CD4-positive, alpha-beta T cell treated with Interferon gamma for 1 hour (primary cell): ENCODE measurements at places on chromosomes 4 and X.

GRCh38 chr4:73432169-73433000, 3.6 kb upstream of the AFP start:
- DNase-seq: no peak

DNA sequence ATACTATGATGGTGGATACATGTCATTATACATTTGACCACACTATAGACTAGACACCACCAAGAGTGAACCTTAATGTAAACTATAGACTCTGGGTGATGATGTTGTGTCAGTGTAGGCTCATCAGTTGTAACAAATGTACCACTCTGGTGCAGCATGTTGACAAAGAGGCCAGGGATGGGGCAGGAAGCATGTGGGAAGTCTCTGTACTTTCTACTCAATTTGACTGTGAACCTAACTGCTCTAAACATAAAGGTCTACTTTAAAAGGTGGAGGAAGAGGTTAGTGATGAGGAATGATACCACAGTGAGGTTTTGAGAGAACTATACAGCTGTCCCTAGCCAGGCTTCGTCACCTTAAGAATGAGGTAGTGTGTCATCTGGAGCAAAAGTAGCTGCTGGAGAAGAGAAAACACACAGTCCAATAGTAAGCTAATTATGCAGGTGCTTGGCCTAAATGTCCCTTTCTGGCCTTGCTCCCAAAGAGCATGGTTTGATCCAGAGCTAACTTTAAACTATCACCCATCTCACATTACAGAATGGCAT, 38.4 kb downstream of the GRSF1 start:
- DNase-seq: no peak

- DNase-seq: no peak
These were observed 31.3 kb upstream of the ARHGEF38 start for GRCh38 chr4:105520819-105521790.

- no peak for DNase-seq
These were observed 317.2 kb downstream of the PDGFC start for GRCh38 chr4:156654410-156654809.

DNA sequence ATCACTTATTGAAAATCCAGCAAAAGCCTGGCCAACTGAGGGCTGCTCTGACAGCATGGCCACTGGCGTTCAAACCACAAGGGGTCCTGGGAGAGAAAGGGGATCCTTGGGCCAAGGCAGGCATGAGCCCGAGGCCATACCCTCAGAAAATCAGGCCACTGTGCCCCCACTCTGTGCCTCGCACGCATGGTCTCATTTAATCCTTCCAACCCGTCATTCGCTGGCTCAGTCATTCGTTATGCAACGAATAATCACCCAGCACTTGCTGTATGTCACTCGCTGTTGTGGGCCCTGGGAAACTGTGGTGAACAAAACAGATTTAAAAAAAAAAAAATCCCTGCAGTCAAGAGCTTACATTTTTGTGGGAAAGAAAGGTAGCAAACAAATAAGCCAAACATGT, 112.7 kb downstream of the BCOR start:
- no peak for DNase-seq

GRCh38 chr4:102678107-102678506, 82.7 kb downstream of the MANBA start:
- DNase-seq: no peak

GRCh38 chr4:38161208-38162113, 201.3 kb downstream of the PTTG2 start:
- no peak for DNase-seq

GRCh38 chr4:114494246-114494803, 104.3 kb upstream of the UGT8 start:
- no peak for DNase-seq

DNA sequence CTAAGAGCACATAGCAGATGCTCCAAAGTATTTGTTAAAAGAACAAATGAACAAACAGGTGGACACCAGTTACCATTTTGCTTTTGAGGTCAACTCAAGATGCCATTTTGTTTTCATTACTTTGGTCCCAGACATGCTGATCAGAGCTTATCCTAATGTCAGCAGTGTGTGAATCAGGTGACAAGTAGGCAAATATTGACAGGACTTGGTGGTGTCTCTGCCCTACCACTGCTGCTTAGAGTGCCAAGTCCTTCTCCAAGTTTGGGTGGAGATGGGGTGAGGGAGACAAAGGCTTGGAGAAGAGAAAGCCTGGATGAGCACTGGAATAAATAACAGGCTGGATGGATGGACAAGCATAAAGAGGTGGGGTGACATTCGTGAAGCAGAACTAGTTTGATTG, 38.7 kb downstream of the MID1IP1 start:
- DNase-seq: no peak

DNA sequence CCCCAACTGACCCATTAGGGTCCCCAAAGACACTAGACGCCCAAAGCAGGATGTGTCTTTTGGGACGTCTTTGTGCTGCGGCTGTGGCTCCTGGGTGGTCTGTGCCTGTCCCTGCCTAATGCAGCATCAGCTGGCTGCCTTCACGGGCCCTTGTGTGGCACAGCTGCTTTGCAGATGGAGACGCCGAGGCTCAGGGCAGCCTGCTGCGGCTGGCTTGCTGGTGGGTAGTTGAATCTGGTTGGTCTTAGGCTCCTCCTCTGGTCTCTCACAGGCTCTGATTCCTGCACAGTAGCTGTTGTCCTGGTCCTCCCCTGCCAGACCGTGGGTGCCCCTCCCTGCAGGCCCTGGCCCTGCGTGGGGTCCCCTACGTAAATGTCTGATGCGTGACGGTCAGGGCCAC, 8.1 kb downstream of the CPZ start:
- DNase-seq: no peak
